ENCODE measurements at places on chromosomes 16 and 17.

GRCh38 chr17:50270435-50271362 lies 3.6 kb upstream of the TMEM92 start:
- DNase-seq: no peak

- peak; percentile 14 for DNase-seq
These were observed 91.1 kb downstream of the ANKFN1 start for GRCh38 chr17:56244268-56244890.

DNA sequence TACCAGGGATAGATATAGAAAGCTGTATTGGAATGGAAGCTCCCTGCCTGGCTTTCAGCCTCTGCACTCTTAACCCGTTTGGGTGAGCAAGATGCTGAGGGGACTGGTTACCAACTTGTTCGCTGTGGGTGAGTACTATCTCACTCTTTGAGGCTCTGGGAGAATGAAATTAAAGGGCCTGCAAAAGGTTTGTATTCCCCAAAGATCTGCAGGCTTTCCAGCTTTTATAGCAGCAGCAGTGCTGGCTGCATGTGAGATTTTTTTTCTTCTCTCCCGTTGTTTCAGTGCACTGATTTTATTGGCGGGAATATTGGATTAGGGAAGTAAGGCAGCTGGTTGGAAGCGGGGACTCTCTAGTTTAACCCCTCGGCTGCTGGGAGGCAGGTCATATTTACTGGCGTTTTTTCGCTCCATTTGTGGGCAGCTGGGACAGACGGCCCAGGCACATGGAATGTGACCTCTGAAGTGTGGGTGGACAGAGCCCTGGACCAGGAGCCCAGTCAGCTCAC lies 30.9 kb downstream of the C17orf75 start:
- no peak for DNase-seq

GRCh38 chr17:16443511-16444257 lies 28.3 kb downstream of the TRPV2 start:
- peak; percentile 56 for DNase-seq

DNA sequence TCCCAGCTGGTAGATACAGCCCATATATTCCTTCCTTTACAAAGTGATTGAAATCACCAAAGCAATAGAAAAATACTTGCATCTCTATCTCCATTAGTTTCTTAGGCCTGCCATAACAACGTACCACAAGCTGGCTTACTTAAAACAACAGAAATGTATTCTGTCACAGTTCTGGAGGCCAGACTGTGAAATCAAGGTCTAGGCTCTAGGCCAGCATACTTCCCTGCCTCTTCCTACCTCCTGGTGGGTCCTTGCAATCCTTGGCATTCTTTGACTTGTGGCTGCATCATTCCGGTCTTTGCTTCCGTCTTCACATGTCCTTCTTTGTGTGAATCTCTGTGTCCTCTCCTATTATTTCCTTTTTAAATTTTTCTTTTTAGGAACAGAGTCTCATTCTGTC lies 62.5 kb downstream of the ERCC4 start:
- DNase-seq: no peak

Measured in activated CD4-positive, alpha-beta T cell treated with anti-CD3 and anti-CD28 coated beads, Interleukin-2, amount 50 U/mL, for 16 hours (primary cell).